Testis (tissue), 5 donors: ENCODE measurements at places on chromosomes 4 and X.

- DNase-seq, result no peak
These were observed 2.6 kb downstream of the DTHD1 start for GRCh38 chr4:36283912-36284465.

GRCh38 chr4:25991340-25991739 lies 77.3 kb downstream of the SMIM20 start:
- DNase-seq, result no peak

- DNase-seq, result no peak
These were observed 96.5 kb upstream of the PACRGL start for GRCh38 chr4:20603671-20604313.

DNA sequence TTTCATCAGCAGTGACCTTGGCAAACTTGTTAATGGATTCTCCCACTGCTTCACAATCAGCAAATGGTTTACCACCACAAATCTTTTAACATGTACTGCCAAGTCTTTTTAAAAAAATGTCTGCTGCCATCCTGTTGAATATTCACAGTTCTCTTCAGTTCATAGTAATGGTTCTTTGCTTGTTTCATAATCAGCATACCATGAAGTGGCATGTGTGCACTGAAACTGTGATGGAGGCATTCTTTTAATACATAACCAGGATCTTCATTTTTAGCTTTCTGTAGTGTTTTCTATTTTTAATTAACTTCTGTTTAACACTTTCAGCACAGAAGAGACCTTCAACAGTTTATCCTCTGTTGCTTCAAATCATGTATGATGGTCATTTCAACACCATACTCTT lies 230.1 kb upstream of the ARSJ start:
- no peak for DNase-seq

GRCh38 chrX:3811331-3812311 lies 98.2 kb upstream of the PRKX start:
- no peak for DNase-seq

DNA sequence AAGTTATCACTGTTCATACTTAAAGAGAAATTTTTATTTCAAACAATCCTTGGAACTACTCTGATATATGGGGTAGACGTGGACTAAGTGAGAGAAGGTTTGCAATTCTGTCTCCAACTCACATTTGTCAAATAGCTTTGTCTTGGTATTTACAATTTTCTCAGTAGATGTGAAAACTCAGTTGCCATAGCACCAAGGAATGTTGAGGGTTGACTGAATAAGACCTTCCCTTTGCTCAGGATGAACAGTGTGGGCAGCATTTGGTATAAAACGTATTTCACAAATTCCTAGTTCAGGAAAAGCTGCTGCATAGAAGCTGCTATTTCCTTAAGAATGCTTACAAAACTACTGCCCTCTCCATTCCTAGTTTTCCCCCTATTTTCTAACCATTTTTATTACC lies 399.5 kb downstream of the NKX6-1 start:
- DNase-seq, result no peak

GRCh38 chr4:40224432-40224831 lies 27.6 kb downstream of the RHOH start:
- DNase-seq, result no peak

DNA sequence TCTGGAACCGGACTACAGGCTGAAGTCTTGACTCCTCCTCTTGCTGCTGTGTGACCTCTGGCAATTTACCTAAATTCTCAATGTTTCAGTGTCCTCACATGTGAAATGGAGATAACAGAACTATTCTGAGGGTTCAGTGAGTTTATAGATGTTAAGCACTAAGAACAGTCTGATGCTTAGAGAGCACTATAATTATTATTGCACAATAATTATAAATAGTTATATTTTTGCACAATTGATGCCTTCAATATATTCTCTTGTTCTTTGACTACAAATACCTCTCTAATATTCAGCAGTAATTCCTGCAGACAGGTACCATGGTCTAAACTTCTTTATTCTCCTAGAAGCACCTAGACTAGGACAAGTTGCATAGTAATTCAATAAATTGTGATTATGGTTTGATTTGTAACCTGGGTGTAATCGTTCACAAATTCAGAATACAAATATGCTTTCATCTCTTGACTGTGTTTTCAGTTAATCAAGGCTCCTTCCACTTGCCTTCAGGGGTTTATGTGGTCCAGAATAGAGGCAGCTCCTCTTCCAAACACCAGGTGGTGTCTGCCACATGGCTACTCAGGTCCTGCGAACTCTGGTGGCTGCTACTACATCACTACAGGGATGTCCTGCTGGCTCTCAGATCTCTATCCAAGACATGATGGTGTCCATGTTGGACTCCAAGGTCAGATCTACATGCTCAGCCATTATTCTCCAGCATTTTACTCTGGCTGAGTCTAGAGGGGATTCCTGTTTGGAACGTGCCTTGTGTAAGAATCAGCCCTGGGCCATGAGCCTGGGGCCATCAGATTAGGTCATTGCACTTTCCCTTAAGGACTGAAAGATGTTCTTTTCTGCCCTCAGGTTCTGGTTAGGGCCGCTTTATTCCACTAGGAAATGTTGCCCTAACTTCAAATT lies 103.4 kb downstream of the QRFPR start:
- DNase-seq, result no peak

GRCh38 chr4:178611062-178611461 lies 1168.8 kb upstream of the AGA start:
- DNase-seq, result no peak

DNA sequence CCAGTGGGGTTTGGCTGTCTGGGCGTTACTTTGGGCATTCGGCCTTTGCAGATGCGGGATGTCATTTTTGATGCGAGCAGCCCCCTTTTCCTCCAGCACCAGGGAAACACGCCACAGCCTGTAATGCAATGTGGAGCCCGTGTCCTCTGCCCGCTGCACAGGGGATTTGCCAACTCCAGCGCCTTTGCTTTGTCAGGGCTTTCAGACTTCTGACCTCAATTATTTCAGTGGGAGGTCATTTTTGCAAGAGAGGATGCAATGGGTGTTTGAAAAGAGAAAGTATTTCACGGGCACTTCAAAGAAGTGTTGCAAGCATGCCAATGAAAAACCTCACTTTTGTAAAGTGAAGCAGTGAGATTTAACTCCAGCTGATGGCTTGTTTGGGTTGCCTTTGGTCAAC lies 11.5 kb downstream of the CLCN4 start:
- no peak for DNase-seq

- no peak for DNase-seq
These were observed 147.0 kb upstream of the HPGD start for GRCh38 chr4:174669270-174669669.

DNA sequence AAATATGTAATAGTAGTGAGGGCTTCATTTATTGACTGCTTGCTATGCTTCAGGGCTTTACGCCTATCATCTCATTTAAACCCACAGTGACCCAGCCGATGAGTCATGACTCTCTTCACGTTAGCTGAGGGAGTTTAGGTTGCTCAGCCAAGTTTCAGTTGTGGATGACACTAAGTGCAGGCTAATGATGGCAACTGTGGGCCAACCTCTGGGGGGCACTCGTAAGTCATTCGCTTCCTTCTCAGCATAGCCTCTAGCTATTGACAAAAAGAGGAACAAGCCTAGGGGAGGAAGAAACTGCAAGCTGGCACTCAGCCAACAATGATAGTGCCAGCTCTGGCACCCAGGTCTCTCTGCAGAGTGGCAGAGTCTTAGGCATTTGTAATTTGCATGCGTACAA lies 325.0 kb downstream of the ARHGAP10 start:
- DNase-seq, result peak; percentile 56

DNA sequence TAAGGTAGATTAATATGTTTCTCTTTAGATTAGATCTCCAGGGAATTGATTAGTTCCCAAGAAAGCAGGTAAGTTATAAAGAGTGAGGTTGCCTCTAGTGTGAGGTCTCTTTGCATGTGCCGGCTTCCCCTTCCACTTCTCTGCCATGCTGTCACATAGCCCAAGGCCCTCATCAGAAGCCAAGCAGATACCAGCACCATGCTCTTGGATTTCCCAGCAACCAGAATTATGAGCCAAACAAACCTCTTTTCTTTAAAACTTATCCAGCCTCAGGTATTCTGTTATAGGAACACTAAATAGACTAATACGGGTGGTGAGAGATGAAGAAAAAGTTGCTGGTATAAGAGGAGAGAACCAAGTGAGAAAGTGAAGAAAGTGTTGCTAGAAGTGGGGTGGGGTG lies 15.1 kb downstream of the ANKRD50 start:
- no peak for DNase-seq

DNA sequence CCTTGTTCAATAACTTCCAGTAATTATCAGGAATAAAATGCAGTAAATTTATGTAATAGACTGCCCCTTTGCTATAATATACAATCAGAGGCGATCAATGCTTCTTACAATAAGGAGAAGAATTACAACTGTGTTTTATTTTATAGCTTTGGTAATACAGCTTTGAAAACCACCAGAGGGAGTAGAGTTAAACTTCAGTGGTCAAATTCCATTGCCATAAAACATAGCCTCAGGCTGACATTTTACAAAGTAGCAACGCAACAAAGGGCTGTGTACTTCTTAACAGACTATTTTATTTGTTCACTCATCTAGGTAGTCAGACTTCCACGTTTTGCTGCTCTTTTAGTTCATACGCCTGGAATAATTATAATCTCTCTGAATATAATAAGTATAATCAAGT lies 58.5 kb downstream of the TEX13C start:
- no peak for DNase-seq

DNA sequence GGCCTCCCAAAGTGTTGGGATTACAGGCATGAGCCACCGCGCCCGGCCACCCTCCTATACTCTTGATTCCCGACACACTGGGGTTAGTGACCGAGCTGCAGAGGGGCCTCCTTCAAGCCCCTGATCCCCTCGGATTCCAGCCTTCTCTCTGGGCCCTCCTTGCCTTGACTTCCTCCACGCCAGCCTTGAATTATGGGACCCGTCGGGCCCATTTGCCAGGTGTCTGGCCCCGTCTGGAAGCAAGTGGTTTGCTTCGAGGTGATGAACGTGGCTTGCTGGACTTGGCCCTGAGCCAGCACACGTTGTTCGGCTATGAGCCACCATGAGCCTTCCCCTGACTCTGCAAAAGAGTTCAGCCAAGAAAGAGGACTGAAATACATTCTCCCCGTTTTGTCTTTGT lies 37.4 kb upstream of the GRPEL1 start:
- DNase-seq, result no peak

DNA sequence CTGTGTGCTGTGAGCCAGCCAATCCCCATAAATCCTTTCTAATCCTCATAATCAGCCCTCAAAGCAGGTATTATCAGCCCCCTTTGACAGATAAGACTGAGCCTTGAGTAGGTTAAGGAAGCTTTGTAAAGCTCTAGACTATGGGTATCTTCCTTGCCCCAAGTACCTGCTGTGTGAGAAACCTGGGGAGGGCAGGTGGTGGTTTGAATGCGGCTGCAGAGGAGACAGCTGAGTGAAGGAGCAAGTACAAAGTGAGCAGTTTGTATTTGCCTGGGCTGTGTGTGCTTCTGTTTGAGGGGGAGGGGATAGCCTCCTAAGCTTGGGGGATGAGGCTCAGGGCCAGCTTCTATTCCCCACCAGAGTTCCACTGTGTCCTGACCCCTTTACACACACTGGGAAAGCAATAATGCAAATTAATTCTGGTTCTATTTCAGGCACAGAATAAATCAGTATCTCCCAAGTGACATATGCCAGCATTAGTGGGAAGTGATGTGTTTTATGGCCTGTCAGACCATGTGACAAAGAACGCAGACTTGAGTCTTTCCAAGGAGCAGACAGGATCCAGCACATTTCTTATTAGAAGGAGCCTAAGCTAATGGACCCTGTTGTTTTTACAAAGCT lies 63.5 kb downstream of the EVC start:
- DNase-seq, result no peak

- DNase-seq, result no peak
These were observed 18.0 kb upstream of the MND1 start for GRCh38 chr4:153326513-153326912.

DNA sequence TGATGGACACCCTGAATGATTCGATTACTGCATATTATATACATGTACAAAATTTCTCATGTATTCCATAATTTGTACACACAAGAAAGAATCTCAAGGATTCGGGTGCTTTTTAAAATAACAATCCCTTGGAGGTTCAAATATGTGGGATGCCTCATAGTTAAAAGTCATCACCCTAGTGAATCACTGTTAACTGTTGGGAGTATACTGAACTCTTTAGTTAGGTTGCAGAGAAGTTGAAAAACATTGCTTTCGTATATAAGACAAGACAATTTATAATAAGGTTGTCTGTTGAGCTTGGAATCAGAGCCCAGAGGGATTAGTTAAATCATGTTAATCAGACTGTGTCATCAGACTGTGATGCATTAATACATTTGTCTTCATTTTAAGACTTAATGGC lies 15.6 kb downstream of the DCK start:
- no peak for DNase-seq

GRCh38 chr4:123817025-123817688 lies 420.6 kb downstream of the SPRY1 start:
- DNase-seq, result no peak

- DNase-seq, result no peak
These were observed 332.7 kb downstream of the PRDM5 start for GRCh38 chr4:120589787-120590186.

GRCh38 chr4:123412091-123412505 lies 15.5 kb downstream of the SPRY1 start:
- DNase-seq, result no peak
